ENCODE measurements at places on chromosomes 5 and 9.

DNA sequence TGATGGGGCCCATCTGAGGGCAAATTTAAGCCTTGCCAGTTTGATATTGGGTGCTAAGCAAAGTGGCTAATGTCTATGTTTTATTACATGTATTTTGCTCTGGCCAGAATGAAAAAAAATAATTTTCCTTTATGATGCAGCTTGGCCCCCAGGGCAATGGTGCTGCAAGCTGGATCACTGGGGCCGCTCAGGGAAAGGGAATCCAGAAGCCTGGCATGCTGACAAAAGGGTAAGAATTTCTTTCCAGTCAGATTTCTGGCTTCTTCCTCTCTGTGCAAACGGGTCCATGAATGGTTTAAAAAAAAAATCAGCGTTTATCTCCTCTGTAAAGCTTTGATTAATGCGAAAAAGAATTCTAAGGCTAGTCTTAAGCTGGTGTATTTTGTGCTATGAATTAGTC is 138.4 kb downstream of the MAPKAP1 start:
- DNase-seq, result no peak

- no peak for DNase-seq
Observed at GRCh38 chr5:104199771-104200170, 637.2 kb upstream of the NUDT12 start.

GRCh38 chr9:115939065-115939765 is 214.4 kb upstream of the PAPPA start:
- no peak for DNase-seq

- no peak for DNase-seq
Observed at GRCh38 chr9:115910959-115911358, 242.6 kb upstream of the PAPPA start.

DNA sequence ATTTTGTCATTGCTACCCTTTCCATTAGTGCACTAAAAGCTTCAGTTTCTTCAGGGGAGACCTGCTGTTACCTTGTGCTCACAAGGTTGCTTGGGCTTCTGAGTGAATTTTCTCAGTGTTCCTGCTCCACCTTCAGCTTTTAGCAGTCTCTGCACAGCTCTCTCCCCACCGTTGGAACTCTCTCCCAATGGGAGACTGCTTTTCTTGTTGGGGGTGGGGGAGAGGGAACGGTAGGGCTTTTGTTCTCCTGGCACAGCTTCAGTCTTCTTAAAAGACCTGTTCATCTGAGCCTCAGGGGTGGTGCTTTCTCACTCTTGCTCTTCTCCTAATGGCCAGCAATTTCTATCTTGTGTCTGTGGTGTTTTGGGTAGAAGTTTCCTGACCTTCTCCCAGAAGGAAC is 915.7 kb downstream of the EFNA5 start:
- DNase-seq, result no peak

GRCh38 chr9:89743573-89744254 is 138.9 kb downstream of the GADD45G start:
- no peak for DNase-seq

DNA sequence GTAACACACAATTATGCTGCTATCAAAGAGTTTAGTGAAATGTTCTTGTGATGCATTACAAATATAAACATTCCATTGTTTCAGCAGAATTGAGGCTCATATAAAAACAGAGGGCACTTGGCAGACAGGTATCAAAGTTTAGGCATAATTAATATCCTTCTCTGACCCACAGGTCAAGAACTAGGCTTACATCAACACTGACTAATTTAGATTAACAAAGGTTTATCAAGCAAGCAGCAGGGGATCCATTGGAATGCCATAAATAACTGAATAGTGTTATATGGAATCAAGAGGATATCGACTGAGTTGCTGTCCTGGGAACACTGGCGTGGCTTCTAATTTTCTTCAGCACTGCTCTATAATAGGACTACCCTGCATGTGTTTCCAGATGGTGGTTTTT is 414.5 kb upstream of the ARRDC3 start:
- DNase-seq, result no peak

DNA sequence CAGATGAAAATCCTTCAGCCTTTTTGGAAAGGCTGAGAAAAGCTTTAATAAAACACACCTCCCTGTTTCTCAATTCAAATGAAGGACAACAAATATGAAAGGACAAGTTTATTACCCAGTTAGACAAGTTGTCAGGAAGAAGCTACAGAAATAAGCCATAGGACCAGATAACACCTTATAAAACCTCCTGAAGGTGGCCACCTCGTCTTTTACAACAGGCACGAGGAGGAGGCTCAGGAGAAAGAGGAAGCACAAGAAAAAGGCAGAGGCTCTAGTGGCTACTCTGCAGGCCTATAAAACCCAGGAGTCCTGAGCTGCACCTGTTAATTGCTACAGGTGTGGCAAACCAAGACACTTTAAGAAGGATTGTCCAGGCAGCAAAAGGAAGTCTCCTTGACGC is 352.1 kb upstream of the CDH18 start:
- DNase-seq, result no peak

GRCh38 chr9:128713941-128714573 is 9.9 kb downstream of the ZDHHC12 start:
- DNase-seq, result no peak

DNA sequence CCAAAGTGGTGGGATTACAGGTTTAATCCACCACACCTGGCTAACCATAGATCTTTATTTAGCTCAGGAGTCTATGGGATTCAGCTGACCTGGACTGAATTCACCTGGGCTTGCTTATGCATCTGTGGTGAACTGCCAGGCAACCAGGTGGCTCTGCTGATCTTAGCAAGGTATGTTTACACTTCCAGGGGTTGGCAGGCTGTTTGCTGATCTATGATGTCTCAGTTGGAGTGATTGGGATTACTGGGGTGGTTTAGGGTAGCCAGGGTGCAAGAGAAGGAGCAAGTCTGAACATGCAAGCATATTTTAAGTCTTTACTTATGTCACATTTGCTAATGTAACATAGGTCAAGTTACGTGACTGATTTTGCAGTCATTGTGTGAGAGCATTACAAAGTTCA is 63.6 kb upstream of the JAK2 start:
- DNase-seq, result peak; percentile 14

DNA sequence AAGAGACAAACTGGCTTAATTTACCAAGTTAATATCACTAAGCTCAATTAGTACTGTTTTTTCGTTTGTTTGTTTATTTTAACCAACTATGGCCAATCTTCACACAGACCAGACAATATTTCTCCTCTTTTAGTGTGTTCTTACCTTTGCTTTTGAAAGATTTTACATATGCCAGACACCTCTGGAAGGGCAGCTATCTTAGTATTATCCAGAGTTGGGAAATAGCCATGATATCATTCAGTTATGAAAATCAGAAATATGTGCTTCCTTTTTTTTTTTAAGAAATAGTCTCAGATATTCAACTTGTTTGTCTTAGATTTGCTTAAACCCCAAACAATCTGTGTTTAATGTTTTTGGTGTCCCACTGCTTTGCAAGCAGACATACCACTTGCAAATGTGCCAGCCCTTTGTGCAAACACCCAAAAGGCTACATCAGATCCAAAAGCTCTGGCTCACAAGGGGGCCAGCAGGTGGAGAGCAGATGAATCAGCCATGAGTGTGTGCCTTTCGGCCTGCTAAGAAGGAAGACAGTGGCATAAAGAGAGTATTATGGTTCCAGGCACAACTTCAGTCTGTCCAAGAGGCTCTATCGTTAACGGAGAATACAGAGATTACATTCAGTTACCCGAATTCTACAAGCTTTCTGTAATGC is 147.6 kb downstream of the EFNA5 start:
- no peak for DNase-seq

- no peak for DNase-seq
Observed at GRCh38 chr9:82535432-82535998, 527.4 kb downstream of the RASEF start.

DNA sequence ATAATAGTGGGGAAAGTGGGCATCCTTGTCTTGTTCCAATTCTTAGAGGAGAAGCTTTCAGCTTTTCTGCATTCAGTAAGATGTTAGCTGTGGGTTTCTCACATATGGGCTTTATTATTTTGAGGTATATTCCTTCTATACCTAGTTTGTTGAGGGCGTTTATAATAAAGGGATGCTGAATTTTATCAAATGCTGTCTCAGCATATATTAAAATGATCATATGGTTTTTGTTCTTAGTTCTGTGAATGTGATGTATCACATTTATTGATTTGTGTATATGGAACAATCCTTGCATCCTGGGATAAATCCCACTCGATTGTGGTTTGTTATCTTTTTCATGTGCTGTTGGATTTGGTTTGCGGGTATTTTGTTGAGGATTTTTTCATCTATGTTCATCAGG is 43.1 kb downstream of the FGD3 start:
- DNase-seq, result no peak

DNA sequence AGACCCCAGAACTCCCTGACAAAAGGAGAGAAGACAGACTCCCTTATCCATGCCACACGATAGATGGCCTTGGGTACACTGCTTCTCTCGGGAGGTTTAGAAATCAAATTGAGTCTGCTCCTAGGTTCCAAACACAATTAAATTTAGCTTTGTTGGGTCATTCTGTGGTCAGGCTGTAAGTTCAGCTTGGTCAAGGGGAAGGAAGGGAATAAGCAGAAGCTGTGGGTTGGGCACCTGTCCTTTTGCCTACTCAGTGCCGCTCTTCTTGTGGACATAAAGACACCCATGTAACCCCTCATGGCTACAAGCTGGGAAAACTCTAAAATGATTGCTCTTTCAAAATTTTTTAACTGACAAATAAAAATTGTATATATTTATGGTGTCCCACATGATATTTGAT is 19.1 kb upstream of the AK3 start:
- no peak for DNase-seq
